Activated naive CD4-positive, alpha-beta T cell treated with anti-CD3 and anti-CD28 coated beads, Interleukin-2, amount 50 U/mL, for 16 hours (primary cell): ENCODE measurements at places on chromosomes 7 and 10.

- DNase-seq = no peak
Measured at GRCh38 chr7:73829505-73829904, 1.3 kb upstream of the CLDN4 start.

- DNase-seq = no peak
Measured at GRCh38 chr10:124657806-124658205, 86.4 kb downstream of the FAM53B start.

DNA sequence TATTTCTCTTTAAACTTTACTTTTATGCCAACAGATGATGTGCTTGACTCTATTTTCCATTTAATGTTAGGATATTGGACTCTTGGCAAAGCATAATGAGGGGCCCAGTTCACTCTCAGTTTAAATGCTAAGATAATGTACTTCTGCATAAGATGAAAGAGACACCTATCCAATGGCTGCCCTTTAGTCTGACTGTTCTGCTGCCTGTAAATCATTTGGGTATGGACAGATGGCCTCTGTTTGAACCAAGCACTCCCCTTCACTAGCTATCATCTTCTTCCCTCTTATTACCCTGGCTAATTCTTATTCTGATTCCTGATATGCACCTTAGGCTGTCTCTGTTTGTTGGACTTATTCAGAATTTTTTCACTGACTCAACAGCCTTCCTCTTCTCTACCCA is 72.1 kb downstream of the SEM1 start:
- DNase-seq = no peak

DNA sequence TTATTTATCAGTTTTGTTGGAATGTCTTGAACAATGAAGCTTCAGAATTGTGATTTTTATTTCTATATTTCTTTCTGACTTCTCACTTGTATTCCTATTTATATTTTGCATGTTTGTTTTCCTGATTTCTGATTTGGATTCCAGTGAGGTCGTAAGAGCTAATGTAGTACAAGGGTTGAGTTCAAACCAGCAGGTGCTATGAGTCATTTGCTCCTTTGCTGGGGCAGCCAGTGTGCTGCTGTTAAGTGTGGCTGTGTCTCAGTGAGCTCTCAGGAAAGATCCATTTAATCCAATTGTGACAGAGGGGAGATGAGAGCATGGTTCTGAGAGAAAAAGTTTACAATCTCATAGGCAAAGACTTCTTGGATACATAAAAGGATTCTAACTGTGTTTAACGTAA is 48.6 kb downstream of the MCU start:
- DNase-seq = no peak
